Stimulated activated CD8-positive, alpha-beta memory T cell treated with anti-CD3 and anti-CD28 coated beads, Interleukin-4, amount 100 ng/mL, for 1 hour (primary cell): ENCODE measurements at places on chromosomes 16 and 17.

DNA sequence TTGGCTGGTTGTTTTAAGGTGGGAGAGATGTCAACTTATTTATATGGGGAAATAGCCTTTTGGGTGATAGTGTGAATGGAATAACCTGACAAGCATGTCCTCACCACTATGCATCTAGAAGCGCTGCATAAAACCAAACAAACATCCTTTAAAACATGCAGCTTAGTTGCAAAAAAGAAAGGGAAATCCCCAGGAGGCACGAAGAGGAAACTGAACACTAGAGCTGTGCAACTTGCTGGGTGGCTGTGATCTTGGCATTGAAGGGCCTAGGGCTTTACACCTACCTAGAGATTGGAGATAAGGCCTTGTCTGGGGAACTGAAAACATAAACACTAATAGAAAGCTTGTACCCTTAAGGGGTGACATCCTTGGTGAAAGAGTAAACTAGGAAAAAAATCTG is 7.3 kb downstream of the C16orf54 start:
- DNase-seq: no peak

GRCh38 chr16:75527825-75528299 is 8.0 kb downstream of the CHST5 start:
- no peak for DNase-seq

- no peak for DNase-seq
Measured at GRCh38 chr16:11692651-11693050, 24.4 kb downstream of the SNN start.

DNA sequence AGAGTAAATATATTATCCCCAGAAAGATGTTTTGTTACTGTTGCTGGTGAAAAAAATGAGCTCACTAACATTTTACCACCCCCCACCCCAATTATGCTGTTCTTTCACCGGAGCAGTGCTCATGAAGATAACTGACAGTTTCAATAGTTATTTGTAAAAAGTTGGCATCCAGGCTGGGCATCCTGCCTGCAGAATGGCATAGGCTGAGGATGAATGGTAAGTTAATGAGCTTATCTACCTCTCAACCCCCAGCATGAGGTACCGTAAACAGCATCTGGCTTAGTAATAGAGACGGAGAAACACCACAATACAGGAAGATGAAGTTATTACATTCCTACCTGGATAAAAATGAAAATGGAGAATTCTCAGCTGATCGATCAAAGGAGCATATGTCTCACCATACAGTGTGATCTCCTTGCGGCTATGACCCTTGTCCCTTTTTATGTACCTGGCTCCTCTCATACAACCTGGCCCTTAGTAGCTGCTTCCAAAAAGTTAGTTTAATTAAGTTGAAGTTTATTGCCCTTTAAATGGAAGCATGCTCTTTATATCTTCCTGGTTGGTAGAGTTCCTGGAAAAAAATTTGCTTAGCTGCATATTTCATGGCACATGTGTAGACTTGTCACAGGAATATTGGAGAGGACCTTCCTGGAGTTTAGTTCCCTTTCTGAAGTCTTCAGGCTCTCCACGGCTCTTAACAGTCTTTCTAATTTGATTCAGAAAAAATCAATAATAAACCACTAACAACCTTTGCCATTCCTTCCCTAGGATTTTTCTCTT is 61.2 kb upstream of the MPHOSPH6 start:
- no peak for DNase-seq

- no peak for DNase-seq
Measured at GRCh38 chr16:15648135-15648730, 1.8 kb upstream of the NDE1 start.

- no peak for DNase-seq
Measured at GRCh38 chr17:65551267-65552040, 10.0 kb downstream of the AXIN2 start.

GRCh38 chr17:61627125-61627524 is 36.1 kb upstream of the NACA2 start:
- DNase-seq: no peak

GRCh38 chr17:75326226-75326848 is 37.1 kb upstream of the SLC25A19 start:
- no peak for DNase-seq

DNA sequence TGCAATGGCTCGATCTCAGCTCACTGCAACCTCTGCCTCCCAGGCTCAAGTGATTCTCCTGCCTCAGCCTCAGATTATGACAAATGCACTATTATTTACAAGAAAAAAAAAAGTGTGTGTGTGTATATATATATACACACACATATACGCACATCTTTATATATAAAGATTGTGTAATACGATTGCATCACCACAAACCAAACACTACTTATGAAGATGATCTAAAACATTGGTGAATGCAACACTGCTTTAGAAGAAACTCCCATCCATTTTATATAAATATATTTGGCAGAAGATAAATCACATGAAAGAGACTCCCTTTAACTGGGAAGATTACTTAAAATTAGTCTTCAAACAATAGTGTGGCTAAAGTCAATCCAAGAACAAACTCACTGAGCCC is 96.7 kb downstream of the SYCE1L start:
- DNase-seq: no peak

DNA sequence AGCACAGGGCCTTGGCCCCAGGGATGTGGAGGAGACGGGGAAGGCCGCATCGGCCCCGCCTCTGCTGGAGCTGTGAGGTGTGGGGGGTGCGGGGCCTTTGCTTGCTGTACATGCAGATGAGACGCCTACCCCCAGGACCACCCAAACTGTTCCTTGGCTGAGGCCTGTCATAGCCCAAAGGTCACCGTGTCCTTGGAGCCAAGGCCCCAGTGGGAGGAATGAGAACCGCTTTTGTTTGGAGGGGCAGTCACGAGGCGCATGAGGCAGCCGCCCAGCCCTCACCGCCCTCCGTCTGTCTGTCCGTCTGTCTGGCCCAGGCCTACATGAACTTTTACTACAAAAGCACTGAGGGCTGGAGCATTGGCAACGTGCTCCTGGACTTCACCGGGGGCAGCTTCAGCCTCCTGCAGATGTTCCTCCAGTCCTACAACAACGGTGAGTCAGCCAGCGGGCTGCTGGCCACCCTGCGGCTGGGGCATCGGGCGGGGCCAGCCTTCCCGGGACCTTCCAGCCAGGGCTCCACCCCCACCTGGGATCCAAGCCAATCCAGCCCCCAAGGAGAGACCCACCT is 8.8 kb downstream of the TAX1BP3 start:
- DNase-seq: no peak

GRCh38 chr16:54453871-54454270 is 167.3 kb upstream of the IRX3 start:
- no peak for DNase-seq

DNA sequence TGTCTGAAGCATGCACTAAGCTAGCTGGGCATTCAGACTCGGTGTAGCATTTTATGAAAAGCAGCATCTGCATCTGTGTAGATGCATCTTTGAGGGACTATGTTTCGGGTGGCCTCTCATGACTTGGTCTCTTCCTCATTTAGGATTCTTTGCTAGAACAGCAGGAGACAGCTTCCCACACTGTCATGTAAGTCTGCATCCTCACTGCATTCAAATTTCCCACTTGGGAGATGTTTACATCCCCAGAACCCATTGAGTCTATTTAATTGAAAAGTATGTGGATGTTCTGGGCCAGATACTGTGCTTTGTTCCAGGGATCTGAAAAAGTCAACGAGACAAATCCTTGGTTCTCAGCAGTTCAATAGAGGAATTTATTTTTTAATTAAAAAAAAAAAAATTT is 198.6 kb upstream of the EEF2KMT start:
- DNase-seq: no peak

DNA sequence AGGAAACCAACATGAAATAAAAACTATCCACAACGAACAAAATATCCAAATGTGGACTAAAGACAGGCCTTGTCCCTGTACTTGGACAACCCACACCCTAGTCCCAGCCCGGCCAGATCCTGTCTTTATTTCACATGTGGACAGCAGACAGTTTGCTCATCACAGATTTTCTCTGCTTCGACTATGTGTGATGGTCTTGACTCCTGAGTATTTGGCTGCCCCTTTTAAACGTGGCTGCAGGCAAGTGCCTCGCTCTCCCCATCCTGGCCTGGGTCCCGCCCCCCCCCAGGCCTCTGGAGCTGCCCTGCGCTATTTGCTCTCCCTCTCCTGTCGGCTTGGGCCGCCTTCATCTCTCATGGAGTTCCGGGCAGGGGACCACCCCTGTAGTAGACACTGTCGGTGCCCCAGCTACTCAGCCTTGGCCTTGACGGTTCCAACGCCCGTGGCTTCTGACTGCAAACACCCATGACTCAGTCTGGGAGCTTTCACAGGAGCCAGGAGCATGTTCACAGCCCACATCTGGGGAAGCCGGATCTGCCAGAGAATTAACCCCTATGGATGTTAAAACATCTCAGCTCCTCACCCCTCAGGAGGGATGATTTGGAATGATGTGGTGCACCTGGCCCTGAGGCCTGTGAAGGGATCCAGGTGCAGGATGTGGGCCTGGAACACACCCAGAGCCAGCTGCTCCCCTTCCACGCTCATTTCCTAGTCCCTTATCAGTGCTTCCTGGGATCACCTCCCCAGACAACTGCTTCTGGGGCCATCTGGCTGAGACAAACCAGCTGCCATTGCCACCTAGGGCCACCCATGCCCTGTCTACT is 229.7 kb upstream of the RPL38 start:
- DNase-seq: no peak

GRCh38 chr16:65950211-65950610 is 416.3 kb upstream of the CDH5 start:
- no peak for DNase-seq

- DNase-seq: no peak
Measured at GRCh38 chr17:48406936-48407567, 23.0 kb downstream of the SKAP1 start.

DNA sequence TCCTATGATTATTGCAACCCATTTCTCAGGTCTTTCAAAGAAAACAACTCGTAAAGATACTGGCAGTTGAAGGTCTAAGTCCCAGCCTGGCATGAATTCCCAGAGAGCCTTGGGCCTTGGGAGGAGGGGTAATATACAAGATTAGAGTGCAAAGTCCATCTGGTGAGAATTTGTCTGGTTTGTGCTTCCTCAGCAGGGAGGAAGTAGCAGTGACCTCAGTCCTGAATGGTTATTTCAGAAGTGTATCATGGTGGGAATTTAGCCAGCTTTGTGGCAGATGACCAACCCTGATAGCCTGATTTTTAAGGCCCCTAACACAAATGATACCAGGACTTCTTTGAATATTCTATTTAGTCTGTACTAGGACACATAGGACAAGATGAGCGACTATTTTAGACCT is 151.2 kb upstream of the TBX2 start:
- no peak for DNase-seq

- no peak for DNase-seq
Measured at GRCh38 chr16:67169642-67170167, 633 bp upstream of the NOL3 start.

- DNase-seq: no peak
Measured at GRCh38 chr17:9922012-9922848, 17.2 kb upstream of the RCVRN start.

- no peak for DNase-seq
Measured at GRCh38 chr17:42378959-42379594, 9.2 kb downstream of the STAT3 start.

DNA sequence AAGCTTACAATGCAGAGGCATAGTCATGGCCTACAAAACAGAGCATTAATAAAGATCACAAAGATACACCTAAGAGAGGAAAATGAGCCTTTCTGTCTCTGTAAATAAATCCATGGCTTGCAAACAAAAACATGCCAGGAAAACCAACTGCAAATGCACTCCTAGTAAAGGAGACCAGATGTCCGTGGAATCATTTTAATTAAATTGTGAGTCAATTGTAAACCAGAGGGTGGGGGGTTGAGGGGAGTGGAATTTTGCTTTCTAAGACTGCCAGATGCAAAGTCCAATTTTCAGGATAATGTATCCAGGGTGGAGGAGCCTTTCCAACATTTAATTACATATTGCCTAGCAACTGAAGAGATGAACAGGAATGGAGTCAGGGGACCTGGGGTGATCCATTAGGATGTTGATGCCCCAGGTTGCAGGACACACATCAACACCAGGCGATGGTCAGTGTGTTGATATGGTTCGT is 390.3 kb upstream of the CCL2 start:
- no peak for DNase-seq

- DNase-seq: no peak
Measured at GRCh38 chr16:50540711-50541007, 7.5 kb upstream of the NKD1 start.

DNA sequence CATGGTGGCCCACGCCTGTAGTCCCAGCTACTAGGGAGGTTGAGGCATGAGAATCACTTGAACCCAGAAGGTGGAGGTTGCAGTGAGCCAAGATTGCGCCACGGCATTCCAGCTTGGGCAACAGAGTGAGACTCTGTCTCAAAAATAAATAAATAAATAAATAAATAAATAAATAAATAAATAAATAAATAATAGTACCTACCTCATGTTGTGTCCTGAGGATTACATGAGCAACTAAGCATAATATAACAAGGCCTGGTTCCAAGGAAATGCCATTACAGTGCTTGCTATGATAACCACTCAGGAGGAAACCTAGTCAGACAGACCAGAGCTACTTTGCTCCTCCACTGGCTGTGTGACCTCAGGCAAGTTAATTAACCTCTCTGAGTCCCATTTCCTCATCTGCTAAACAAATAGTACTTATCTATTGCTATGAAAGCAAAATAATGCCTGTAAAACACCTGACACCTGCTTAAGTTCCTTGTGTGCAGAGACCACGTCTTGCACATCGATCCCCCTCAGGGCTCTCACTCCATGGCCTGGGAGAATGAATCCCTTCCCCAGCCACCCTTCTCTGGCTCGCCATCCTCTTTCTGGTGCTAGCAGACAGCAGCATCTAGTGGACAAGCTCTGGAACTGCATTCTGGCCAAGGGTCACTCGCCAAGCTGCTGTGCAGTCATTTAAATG is 7.5 kb downstream of the EPOP start:
- no peak for DNase-seq

DNA sequence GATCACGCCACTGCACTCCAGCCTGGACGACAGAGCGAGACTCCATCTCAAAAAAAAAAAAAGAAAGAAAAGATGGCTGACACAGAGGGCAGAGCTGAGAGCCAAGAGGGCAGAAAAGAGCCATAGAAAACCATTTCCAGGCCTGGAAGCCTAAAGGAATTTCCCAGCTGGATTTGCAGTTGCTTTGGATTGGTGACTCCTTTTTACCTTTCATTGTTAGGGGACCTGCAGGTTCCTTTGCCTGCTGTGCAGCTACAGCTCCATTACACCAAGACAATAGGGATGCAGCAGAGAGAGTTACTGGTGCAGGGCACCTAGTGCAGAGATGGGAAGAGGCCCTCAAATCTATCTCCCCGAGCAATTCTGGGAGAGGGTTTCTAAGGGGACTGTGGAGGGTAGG is 18.4 kb downstream of the ZNF668 start:
- no peak for DNase-seq
